ENCODE measurements at places on chromosomes 7 and 10.

GRCh38 chr7:2023877-2024566 is 208.7 kb downstream of the MAD1L1 start:
- DNase-seq, result no peak

GRCh38 chr10:11724938-11725776 is 17.0 kb upstream of the ECHDC3 start:
- DNase-seq, result peak; percentile 39

GRCh38 chr7:34277016-34277802 is 371.9 kb downstream of the BMPER start:
- no peak for DNase-seq

GRCh38 chr10:125479059-125479458 is 203.9 kb downstream of the TEX36 start:
- no peak for DNase-seq

DNA sequence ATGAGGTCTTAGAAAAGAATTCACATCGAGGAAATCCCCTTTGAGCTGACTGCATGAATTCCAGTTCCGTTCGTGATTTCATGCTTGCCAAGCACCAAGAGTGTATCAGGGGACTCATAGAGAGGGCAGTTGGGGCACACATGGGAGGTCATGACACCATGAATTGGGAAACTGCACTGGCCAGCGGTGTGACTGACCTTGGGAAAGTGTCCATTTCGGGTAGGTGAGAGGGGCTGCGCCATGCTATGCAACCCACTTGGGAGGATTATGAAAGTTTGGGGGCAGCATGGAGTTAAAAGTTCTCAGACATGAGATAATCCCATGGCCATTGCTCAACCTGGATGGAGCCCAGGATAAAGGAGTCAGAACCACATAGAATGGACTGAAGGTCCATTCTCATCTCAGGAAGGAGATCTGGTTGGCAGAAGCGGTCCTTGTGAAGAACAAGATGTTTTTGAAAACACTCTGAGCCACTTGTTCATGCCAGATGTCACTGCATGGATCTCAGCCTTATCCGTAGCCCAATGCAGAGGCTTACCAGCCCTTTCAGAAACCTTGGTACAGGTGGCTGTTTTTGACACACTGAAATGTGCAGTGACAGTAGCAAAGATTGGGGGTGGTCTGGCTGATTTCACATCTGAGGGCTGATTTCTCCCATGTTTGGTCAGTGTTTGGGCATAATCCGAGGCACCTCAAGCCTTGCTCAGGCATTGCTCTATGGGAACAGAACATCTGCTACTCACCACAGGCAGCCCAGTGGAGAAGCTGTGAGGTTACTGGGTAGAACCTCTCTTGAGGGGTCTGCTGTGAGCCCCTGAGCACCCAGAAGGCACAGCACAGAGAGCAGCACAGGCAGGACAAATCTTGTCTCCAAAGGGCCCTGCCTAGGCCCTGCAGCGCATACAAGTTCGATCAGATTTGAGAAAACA is 252.3 kb downstream of the CXCL12 start:
- no peak for DNase-seq

GRCh38 chr7:143171697-143172096 is 11.5 kb upstream of the TAS2R39 start:
- no peak for DNase-seq

DNA sequence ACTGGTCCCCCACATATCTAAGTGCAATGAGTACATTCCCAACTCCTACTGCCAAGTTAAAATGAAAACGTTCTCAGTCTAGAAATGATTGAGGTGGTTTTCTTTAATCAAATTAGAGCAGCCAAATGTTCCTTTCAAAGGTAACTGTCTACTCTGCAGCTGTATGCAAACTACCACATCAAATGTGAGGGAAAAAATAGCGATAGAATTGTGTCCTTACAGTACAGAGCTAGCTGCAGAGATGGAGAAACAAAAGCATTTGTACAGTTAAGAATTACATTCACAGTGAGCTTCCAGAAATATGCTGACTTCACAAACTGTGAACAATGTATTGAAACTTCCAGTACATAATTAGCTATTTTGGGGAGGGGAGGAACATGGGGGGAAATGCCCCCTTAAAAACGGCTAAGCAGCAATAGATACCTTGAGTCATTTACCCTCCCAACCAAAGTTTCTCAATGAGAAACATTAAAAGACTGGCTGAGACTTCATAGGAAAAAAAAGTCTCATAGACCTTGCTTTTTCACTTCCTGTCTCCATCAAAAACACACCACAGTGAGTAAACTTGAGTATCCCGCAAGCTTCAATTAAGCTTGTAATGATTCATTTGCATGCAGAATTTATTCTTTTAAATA is 22.9 kb downstream of the CDK6 start:
- DNase-seq, result no peak

- no peak for DNase-seq
These were observed 71.1 kb downstream of the DIP2C start for GRCh38 chr10:618229-618989.

- no peak for DNase-seq
These were observed 134.3 kb upstream of the ASAH2 start for GRCh38 chr10:50385624-50386023.

DNA sequence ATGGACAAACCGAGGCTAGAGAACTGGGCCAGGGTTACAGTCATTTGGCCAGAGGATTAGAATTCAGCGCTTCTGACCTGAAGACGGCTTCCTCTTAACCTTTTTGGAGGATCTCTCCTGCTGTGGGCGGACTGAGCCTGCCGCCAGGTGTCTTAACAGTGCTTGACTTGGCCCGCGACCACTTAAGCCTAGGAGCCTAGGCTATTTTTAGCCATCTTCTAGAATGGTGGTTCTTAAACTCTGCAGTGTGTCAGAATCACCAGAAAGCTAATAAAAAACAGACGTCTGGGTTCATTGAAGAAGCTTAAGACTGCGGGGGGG is 722 bp downstream of the MDH2 start:
- no peak for DNase-seq
